Activated naive CD8-positive, alpha-beta T cell treated with anti-CD3 and anti-CD28 coated beads, Interleukin-2, amount 50 U/mL, for 24 hours (primary cell): ENCODE measurements at places on chromosomes 7 and 10.

DNA sequence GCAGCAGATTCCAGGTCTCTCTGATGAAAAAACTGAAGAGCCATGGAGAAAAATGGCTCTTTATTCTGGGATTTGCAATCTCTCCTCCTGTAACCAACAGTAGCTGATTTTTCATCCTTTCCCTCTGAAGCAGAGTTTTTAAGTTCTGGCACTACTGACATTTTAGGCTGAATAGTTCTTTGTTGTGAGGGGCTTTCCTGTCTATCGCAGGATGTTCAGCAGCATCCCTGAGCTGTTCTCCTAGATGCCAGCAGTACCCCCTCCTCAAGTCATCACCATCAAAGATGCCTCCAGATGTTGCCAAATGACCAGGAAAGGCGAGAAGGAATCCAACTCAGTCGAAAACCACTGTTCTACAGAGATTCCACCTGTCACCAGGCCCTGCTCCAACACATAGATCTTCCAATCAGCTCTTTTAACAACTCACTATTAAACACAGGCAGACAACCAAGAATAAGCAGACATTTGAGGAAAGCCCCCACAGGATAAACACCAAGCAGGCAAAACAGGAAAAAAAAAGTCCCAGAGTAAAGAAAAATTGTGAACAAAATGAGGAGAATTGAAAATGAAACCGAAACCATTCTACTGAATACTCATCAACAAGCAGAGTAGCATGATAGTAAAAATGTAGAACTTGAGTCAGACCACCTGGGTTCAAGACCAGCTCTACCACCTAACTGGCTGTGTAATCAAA lies 124.8 kb downstream of the MPP7 start:
- peak; percentile 5 for DNase-seq

- DNase-seq = no peak
These were observed 6.9 kb upstream of the PFKFB3 start for GRCh38 chr10:6195846-6196245.

DNA sequence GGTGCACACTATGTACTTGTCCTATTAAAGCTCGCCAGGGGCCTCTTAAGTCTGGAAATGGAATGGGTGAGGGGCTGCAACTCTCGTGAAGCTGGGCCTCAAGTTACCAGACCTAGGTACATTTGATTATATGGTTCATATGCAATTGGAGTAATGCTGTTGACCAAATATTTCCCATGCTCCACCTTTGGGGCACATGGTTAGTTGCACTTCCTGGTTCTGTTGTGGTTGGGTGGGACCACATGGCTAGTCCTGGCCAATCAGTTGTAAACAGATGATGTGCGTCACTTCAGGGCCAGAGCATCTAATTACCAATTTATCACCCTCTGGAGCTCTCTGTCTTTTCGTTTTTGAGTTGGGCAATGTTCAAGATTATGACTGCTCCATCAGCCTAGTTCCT lies 39.5 kb upstream of the OPN4 start:
- no peak for DNase-seq

DNA sequence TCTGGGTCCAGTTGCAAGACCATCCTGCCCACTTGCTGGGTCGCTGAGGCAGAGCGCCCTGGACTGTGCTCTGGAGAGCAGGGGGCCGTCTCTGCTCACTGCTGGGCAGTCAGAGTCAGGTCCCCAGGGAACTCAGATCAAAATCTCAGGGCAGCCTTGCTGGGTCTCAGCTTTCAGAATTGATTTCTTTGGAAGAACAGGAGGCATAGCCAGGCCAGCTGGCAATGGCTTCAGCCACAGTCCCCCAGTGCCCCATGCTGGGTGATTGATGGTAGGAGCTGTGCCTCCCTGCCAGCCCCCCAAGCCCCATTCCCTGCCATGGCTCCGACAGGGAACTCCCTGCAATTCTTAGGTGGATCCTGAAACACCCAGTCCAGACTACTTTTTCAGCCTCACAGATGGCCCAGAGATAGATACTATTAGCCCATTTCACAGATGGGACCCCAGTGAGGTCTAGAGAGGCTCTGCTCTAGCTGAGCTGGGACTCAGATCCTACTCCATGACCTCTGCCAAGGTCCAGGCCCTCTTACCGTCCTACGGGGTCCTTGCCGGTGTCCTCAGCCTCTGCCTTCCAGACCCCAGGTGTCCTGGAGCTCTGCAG lies 467 bp downstream of the MMRN2 start:
- no peak for DNase-seq

GRCh38 chr10:36669615-36670352 lies 455.6 kb upstream of the ANKRD30A start:
- no peak for DNase-seq

DNA sequence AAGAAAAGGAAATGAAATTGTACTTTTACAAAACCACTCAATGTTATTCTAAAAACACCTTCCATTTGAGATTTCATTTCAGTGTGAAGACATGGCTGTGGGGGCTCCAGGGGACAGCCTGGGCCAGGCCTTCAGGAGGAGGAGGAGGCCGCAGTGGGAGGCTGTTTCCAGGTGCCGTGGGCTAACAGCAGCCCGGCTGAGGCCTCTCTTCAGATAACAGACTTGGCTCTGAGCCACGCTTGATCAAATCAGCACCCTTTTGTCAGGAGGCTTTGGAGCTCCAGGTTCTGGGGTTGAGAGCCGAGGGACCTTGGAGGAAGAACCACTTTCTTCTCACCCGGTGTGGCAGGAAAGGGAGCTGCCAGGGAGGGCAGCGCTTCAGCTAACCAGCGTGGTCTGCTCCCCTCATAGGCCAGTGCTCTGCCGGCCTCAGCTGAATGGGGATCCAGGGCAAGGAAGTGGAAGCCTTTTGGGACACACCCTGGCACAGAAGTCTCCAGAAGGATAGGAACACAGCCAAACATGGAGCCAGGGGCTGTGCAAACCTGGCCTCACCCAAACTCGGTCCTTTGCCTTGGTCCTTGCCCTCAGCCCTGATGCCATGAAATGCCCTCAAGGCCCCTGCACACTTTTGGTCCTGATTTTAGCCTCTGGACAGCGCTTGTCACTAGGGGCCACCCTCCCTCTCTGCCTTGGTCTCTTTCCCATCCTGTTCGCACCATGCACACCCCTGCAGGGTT lies 23.5 kb upstream of the CHST15 start:
- DNase-seq = no peak

DNA sequence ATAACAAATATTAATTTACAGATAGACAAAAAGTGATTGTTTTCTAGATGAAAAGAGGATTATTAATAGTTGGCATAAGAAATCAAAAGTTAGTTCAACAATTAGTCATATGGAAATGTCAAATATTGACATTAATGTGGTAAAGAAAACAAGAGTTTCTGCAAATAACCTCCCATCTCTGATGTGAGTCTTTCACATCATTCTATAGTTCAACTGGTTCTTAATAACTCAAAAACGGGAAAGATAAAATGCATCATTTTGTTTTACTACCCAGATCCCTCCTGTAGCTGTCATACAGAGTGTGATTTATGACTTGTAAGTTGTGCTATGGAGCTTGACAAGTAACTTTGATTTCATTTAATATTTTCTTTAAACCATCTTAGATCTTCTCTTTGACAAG lies 594.8 kb downstream of the ZWINT start:
- no peak for DNase-seq

DNA sequence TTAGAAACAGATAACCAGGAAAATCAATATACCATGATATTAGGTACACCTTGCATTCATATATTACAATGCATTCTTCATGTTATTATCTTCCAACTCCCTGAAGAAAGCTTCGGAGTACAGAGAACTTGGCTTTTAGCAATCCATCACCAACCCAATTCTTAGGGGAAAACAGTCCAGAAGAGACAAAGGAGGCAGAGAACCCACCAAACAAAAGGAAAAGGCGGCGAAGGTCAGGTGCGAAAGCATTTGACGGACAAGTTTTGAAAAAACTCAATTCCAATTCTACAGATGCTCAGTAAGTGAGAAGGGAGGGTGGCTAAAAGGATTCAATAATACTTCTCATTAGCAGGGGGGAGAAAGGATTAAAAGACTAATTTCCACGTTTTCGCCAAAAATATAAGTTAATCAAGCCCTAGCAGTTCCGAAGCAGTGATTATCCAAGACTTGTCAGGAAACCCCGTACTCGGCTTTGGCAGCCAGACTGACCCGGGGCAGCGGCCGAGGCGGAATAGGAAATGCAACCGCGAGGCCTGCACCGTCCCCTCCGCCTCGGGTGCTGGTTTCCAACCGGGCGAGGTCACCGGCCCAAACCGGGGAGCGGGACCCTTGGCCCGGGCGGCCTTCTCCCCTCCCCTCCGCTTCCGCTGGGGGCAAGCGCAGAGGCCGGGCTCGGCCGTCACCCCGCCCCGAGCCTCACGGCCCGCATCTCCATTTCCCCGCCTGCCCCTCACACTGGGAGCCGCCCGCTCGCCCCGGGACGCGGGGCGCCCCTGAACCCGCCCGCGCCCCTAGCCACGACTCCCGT lies 747 bp downstream of the GDI2 start:
- peak; percentile 56 for DNase-seq
